ENCODE measurements at places on chromosomes 11 and 22.

DNA sequence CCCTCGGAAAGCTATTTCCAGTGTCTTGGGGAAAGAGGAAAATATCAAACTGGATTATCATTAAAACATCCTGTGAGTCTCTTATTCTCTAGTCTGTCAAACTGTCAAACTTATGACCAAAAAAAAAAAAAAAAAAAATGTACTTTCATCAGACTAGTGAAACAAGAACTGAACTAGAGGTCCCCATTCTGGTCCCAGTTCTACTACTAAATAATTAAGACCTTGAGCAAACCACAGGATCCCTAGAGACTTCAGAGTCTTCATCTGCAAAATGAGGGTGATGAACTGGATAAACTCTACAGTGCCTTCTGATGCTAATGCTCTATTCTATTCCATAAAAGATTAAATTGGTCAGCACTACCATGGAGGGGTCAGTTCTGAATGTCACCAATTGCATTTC, 105.8 kb downstream of the SERGEF start:
- no peaks in the 10 kb centered on the region for H3K36me3 ChIP-seq
- H3K4me1 ChIP-seq, result no peaks in the 10 kb centered on the region
- DNase-seq, result no peak
- H3K27ac ChIP-seq, result no peak overlapping the region
- H3K4me3 ChIP-seq, result no peak overlapping the region

- no peaks in the 10 kb centered on the region for H3K27me3 ChIP-seq
- H3K4me1 ChIP-seq, result no peaks in the 10 kb centered on the region
- DNase-seq, result no peak
- no peak overlapping the region for H3K27ac ChIP-seq
- no peaks in the 10 kb centered on the region for H3K36me3 ChIP-seq
Measured at GRCh38 chr11:101407324-101407723, 176.5 kb downstream of the TRPC6 start.

DNA sequence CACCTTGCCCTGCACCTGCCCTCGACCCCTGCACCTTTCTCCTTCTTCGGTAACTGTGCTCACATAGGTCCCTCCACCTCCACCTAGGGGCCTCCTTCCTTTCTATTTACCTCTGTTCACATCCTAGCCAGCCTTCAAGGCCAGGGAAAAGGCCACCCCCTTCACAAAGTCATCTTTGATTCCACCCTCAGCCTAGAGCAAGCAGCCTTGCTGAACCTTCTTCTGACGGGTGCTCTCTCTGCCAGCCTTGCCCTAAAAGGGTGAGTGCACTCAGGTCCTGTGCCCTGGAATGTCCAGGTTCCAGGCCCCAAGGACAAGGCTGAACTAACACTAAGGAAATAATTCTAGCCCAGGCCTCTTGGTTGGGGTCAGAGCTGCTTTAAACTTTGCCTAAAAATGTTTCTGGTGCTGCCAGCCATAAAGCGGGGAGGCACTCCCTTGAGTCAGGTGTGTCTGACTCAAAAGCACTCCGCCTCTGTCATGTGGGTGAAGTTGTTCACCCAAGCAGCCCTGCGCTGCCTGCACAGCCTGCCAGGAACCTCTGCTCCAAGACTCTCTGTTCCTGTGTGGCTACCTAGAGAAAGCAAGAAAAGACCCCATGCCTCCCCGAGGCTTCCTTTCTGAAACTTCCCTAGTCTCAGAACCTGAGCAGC, 9.2 kb upstream of the FAM83F start:
- no peak for DNase-seq
- no peak overlapping the region for H3K27ac ChIP-seq
- H3K4me3 ChIP-seq, result no peak overlapping the region

DNA sequence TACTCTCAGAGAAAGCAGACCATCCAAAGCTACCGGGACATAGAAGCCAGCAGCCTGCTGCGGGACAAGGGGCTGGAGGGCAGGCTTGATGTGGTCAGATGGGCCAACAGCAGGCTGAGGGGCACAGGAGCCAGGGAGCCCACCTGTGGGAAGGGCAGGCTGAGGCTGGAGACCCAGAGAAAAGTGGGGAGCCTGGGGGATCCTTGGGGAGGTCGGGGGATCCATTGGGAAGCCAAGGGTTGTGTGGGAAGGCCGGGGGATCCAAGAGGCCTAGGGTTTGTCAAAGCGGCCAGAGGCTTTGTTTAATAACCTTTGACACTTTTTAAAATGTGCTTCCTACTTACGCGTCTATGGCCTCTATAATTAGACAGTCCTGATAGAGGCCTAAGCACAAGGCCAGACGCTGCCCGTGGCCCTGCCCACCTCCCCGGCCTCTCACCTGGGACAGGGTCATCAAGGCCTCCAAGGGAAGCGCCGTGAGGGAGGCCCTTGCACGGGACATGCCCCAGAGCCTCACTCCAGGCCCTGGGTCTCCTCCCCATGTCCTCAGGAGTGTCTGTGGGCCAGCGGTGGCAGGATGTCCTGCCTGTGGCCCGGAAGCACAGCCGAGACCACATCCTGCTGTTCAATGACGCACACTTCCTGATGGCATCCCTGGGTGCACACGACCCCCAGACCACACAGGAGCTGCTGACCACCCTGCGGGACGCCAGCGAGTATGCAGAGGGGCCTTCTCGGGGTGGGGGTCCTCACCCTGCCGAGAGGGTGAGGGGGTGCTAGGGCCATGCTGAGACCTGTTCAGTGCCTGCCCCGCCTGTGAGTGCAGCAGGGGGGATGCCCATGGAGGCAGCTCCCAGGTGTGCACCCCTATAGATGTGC, 8.6 kb upstream of the GTSE1 start:
- no peaks in the 10 kb centered on the region for H3K4me1 ChIP-seq
- H3K4me3 ChIP-seq, result peak overlapping the region; percentile 27
- no peaks in the 10 kb centered on the region for H3K27me3 ChIP-seq
- peak overlapping the region; percentile 25 for H3K27ac ChIP-seq

- H3K36me3 ChIP-seq, result no peaks in the 10 kb centered on the region
- DNase-seq, result peak; percentile 32
- no peaks in the 10 kb centered on the region for H3K27me3 ChIP-seq
- peaks cover 17% of the 10 kb centered on the region for H3K4me1 ChIP-seq
Measured at GRCh38 chr11:47971501-47971900, 8.9 kb upstream of the PTPRJ start.

DNA sequence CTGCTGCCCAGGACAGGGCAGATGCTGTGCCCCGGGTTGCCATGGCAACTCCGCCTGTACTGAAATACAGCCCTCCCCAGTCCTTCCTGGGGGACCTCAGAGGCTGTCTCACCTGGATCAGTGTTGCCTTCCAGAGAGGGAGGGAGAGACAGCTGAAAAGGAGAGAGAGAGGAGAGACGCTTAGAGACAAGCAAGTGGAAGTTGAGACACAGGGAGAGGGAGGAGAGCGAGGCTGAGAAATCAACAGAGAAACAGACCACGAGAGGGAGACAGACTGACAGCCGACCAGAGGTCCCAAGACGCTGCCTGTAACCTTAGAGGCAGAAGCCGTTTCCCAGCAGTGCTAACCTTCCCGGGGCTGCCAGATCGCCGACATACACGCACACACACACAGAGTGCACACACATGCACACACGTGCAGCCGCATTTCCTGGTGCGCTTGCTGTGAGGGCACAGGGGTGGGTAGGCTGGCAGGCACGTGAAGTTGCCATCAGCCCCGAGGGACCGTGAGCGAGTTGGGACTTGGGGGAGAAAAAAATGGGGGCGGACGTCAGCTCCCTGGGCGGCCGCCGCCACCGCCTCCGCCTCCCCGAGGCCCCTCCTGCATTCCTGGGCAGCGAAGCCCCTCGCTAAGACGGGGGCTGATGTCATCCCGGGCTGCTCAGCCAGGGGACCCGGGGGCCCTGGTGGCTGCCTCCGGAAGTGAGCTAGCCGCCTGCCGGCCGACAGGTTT, 88.6 kb upstream of the CRYBB3 start:
- H3K27ac ChIP-seq, result peak overlapping the region; percentile 95
- peak; percentile 93 for DNase-seq
- H3K4me3 ChIP-seq, result peak overlapping the region; percentile 63
- H3K27me3 ChIP-seq, result peaks cover 21% of the 10 kb centered on the region

- no peak overlapping the region for H3K4me3 ChIP-seq
- H3K27ac ChIP-seq, result no peak overlapping the region
- H3K36me3 ChIP-seq, result no peaks in the 10 kb centered on the region
- H3K27me3 ChIP-seq, result no peaks in the 10 kb centered on the region
- no peak for DNase-seq
Measured at GRCh38 chr11:112613051-112613972, 347.9 kb upstream of the NCAM1 start.

DNA sequence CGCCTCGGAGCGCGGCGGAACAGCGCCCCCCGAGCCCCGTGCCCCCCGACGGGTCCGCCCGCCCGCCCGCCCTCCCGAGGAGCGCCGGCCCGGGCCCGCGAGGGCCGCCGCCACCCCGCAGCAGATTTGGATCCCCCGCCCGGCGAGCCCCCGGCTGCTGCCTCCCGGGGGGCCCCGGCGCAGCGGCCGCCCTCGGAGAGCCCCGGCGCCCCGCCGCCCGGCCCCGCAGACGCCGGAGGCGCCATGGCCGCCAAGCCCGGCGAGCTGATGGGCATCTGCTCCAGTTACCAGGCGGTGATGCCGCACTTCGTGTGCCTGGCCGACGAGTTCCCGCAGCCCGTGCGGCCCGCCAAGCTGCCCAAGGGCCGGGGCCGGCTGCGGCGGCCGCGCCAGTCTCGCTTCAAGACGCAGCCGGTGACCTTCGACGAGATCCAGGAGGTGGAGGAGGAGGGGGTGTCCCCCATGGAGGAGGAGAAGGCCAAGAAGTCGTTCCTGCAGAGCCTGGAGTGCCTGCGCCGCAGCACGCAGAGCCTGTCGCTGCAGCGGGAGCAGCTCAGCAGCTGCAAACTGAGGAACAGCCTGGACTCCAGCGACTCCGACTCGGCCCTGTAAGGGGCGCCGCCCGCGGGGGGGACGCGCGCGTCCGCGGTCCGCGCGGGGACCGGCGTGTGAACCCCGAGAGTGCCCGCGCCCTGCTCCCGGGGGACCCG, 380 bp downstream of the C11orf96 start:
- H3K27me3 ChIP-seq, result peaks cover 39% of the 10 kb centered on the region
- H3K36me3 ChIP-seq, result no peaks in the 10 kb centered on the region
- peak overlapping the region; percentile 78 for H3K4me3 ChIP-seq
- peak; percentile 75 for DNase-seq
- peak overlapping the region; percentile 87 for H3K27ac ChIP-seq

- no peak overlapping the region for H3K4me3 ChIP-seq
- no peak overlapping the region for H3K27ac ChIP-seq
- H3K4me1 ChIP-seq, result no peaks in the 10 kb centered on the region
- no peak for DNase-seq
- H3K36me3 ChIP-seq, result no peaks in the 10 kb centered on the region
Measured at GRCh38 chr22:45962756-45963324, 14.1 kb downstream of the WNT7B start.

DNA sequence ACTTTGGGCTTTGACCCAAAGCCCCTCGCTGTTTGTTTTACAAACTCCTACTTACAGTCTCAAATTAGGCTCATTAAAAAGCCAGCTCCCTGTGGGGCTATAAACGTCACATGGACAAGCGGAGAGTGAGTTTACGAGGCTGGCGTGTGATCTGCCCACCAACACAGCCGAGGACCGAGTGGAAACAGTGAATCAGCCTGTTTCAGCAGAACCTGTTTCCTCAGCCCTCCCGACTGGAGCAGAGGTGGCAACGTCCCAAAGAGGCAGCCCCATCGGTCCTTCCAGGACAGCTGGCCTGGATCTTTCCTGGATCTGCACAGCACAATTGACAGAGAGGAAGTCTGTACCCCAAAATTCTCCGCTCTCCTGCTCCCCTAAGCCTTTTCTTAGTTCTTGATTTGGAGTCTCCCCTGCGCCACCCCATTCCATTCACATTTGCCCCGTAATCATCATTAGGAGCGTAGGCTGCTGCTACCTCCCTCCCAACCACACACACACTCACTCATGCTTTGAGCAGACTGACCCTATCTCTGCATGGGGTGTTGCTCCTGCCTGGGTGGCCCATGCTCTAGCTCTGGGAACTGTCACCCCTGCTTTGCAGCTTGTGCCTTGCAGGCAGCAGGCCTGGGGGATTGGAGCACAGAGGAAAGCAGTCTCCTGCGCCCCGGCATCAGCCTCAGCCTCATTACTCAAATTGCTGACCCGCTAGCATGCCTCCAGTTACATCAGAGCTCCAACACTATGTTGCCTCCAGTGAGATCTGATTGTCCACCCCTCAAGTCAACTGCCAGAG, 117.8 kb downstream of the NAT10 start:
- H3K27me3 ChIP-seq, result no peaks in the 10 kb centered on the region
- H3K4me1 ChIP-seq, result peaks cover 15% of the 10 kb centered on the region
- H3K27ac ChIP-seq, result peak overlapping the region; percentile 57
- no peak overlapping the region for H3K4me3 ChIP-seq

All from stomach (tissue), 19 donors.